ENCODE measurements at places on chromosomes 5 and 9. TPM values are rescaled to one million over a fixed set of nuclear protein-coding genes. Genes with fewer than 3 reads are reported as not detected.

Gene ITGA2
- total RNA-seq = 1.1 TPM

Gene PRLR
- total RNA-seq = 1.3 TPM

Gene SPATA31D4
- total RNA-seq = not detected

Gene TRAF1
- 4.8 TPM for total RNA-seq

Gene SPATA31C1
- total RNA-seq = not detected

Gene SLC34A1
- not detected for total RNA-seq

Gene GGTA1
- total RNA-seq = 24.4 TPM

Gene TAS2R1
- not detected for total RNA-seq

Gene SPATA31A3
- not detected for total RNA-seq

Gene PCDHA9
- total RNA-seq = 0.56 TPM

Gene FGF18
- total RNA-seq = 2.3 TPM

Gene ZNF454
- 4.6 TPM for total RNA-seq

Gene ZNF883
- not detected for total RNA-seq

Gene GZMA
- not detected for total RNA-seq

Gene BAAT
- not detected for total RNA-seq

Gene POLR3G
- total RNA-seq = 5.2 TPM

Gene AGXT2
- not detected for total RNA-seq

Gene CDKN2B-AS1
- total RNA-seq = not detected

Gene BTNL8
- total RNA-seq = 8.8 TPM

Gene RMRP
- 2,462 TPM for total RNA-seq

Gene GABRA1
- not detected for total RNA-seq

Gene SHOC1
- not detected for total RNA-seq
